ENCODE measurements at places on chromosomes 3 and 15. TPM values are rescaled to one million over a fixed set of nuclear protein-coding genes. Genes with fewer than 3 reads are reported as not detected.

The TEX55 gene
- not detected for polyA plus RNA-seq

DNA sequence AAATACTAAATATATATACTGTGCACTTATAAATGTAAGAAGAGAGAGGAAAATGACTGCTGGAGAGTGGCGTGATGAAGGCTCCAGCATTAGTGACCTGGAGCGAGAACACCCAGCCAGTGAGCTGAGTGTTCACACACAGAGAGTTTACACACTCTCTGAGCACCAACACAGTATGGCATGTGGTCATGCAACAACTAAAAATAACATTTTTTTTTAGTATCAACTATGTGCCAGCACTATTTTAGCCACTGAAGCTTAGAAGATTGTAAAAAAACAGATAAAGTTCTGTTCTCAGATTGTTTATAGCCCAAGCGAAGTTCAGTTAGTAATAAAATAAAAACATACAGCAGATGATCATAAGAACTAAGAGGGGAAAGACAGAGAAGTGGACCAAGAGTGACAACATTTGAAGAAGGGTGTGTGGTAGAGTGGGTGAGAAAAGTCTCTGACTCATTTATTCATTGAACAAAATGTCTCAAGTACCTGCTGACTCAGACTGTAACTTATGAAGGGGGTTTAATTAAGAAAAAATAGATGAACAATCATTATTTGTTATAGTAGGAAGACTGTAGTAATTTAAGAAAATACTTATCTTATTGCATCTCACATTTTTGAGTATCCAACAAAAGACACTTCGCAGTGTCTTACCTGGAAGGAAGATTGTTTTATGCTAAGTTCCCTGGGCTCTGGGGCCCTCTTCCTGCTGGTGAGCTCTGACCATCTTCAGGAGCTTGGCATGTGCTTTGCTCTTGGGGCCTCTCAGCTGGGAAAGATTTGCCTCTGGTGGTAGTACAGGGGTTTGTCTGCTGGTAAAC, 43.8 kb downstream of the GAP43 start:
- DNase-seq, result no peak

The CLEC3B gene
- polyA plus RNA-seq, result 35.7 TPM

DNA sequence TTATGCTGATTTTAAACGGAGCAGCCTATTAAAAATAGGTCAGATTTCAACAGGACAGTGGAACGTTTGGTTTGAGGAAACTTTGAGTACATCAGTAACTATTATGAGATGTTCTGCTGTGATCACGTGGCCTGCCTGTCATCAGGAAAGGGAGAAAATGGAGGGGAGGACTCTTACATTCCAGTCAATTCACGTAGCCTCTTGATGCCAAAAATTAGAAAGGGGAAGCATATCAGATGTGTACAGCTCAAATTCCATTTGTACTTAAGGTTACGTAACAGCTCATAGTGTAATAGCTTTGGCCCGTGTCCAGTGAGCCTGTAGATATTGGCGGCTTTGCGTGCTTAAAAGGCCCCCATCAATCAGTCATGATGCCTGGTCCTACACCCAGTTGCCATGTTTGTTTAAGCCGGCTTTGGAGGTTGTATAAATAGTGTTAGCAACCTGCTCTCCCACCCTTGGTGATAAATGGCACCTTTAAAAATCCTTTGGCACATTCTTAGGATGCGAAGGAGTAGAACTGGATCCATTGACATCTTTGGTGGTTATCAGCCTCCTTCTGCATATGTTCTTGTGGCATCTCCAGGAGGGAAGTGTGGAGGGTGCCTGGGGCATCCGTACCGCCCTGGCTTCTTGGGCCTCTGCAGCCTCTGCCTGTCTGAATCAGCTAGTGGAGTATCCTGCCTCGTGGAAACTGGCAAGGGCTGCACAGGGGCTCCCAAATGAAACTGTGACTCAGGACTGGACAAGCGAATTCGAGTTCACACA, 163.9 kb downstream of the THSD4 start:
- peak; percentile 88 for DNase-seq

The CPLX3 gene
- not detected for polyA plus RNA-seq

DNA sequence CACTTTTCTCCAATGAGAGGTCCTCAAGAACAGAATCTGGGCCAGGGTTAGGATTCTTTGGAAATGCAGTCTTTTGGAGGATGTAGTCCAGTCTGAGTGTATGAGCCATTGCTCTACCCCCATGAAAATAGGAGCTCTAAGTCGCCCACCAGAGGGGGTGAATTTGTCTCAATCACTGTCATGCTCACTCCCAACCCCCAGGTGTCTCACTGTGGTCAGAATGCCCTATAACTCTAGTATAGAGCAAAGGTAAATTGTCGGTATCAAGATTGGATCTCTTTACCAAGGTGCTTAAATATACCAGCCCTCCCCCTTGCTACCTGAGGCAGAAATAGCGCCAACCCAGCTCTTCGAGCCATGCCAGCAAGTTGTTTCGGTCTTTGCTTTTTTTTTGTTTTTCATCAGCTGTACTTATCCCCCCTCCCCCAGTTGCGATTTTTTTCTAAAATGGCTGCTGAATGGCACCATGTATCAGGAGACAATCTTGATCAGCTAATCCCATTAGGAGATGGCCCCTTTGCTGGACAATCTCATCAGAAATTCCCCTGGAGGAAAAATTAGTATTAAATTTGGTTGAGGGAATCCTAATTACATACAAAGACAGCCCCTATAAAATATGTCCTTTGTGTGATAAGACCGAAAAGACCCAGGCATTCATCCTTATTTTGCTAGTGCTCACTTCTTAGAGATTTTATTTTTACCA, 130.7 kb downstream of the EBLN2 start:
- no peak for DNase-seq

The ZPLD1 gene
- 0.22 TPM for polyA plus RNA-seq

- no peak for DNase-seq
Measured at GRCh38 chr15:67691450-67691849, 133.9 kb upstream of the SKOR1 start.

DNA sequence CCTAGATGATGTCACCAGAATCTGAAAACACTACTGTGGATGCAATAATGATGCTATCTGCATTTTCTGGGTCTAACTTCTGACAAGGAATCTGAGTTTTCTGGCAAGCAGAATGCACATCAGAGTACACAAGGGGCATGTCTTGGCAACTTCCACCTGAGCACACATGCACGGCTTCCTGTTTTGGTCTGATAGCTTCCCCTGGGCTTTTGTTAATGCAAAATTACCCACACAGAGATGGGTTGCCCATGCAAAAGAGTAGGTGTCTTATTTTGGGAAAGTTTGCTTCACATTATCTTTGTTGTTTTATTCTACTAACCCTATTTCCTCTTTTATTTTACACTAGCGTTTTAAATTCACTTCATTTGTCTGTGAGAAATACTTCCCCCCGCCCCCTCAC, 74.2 kb upstream of the SATB1 start:
- no peak for DNase-seq

DNA sequence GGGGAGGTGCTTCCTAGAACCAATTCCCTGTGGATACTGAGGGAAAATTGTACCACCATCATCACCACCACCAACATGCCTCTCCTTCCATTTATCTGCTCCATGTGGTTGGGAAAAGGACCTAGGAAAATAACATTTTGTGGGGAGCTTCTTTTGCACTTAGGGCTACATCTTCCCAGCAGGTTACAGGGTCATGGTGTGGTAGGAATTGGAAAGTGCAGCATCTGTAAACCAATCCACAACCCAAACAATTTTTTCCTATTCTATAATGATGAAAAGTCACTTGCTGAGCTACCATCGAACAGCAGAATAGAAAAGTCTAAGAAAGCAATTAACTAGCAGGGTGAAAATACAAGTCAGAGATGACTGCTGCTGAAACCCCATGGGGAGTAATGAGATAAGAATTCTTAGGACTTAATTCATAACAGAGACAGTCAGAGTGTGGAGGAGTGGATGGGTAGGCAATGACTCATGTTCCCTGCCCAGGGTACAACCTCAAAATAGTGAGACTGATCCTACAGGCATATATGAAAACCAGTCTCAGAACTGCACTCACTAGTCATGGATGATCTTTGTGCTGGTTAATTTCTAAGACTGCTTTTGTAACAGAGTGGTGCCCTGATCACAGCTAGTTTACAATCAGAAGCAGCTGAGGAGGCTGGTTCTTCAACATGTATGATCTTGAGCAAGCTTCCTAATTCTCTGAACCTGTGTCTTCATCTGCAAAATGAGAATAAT, 38.1 kb upstream of the LEKR1 start:
- no peak for DNase-seq

The NUSAP1 gene
- polyA plus RNA-seq, result 39.4 TPM

The ANKUB1 gene
- 0.12 TPM for polyA plus RNA-seq

The PAQR5 gene
- polyA plus RNA-seq, result 3.4 TPM

The RTP4 gene
- polyA plus RNA-seq, result 15.8 TPM

The FANCD2OS gene
- not detected for polyA plus RNA-seq

The TMCO5A gene
- not detected for polyA plus RNA-seq

GRCh38 chr3:153539263-153539662, 377.2 kb downstream of the RAP2B start:
- no peak for DNase-seq

The LRRC31 gene
- polyA plus RNA-seq, result 11.4 TPM

DNA sequence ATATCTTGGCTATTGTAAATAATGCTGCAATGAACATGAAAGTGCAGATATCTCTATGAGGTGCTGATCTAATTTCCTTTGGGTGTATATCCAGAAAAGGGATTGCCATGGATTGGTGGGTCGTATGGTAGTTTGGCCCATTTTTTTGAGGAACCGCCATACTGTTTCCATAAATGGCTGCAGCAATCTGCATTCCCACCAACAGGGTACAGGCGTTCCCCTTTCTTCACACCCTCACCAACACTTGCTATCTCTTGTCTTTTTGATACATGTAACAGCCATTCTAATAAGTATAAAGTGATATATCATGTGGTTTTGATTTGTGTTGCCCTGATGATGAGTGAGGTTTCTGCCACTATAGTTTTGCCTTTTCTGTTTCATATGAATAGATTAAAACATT, 146.7 kb downstream of the NR2F2 start:
- DNase-seq, result no peak

DNA sequence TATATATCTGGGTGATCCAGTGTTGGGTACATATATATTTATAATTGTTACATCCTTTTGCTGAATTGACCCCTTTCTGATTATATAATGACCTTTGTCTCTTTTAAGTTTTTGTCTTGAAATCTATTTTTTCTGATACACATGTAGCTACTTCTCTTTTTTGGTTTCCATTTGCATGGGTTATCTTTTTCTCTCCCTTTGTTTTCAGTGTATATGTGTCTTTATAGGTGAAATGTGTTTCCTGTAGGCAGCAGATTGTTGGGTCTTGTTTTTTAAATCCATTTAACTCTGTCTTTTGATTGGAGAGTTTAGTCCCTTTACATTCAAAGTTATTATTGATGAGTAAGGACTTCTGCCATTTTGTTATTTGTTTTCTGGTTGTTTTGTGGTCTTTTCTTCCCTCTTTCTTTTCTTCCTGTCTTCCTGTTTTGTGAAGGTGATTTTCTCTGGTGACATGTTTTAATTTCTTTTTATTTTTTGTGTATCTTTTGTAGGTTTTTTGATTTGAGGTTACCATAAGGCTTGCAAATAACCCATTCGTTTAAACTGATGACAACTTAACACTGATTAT, 56.8 kb downstream of the STARD9 start:
- DNase-seq, result no peak

The ZNF501 gene
- 6.1 TPM for polyA plus RNA-seq

The ZBED2 gene
- 1.0 TPM for polyA plus RNA-seq

GRCh38 chr15:67880651-67881182, 40.9 kb upstream of the RNU6-1 start:
- DNase-seq, result no peak

DNA sequence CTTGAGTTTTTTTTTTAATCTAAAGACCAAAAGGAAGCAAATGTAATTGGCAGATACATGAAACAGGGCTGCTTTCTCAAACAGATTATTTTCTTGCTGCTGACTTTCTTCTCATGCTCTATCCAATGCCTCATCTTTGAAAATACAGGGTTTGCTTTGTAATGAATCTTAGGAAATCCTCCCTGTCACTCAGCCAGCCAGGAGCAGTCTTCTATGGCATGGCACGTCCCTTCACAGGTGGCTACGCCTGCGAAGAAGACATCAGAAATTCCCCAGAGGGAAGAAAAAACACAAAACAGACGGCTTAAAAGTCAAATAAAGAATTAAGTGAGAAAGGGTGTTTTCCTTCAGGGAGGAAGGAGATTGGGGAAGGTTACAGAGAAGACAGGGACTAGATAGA, 242.5 kb downstream of the IGSF11 start:
- no peak for DNase-seq

DNA sequence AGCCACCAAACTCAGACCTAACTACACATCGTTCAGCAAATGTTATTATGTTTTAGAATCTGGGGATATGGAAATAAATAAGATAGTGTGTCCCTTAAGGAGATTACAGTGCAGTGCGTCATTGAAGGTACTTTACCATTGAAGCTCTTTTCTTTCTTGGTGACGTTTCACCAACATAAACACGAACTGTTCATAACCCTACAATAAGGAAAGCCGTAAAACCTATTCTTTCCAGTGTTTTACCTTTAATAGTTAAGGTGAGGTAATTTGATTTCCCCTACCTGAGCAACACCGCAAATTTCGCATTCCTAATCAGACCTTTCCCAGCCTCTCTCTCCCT, 826 bp downstream of the CCDC66 start:
- DNase-seq, result peak; percentile 72

DNA sequence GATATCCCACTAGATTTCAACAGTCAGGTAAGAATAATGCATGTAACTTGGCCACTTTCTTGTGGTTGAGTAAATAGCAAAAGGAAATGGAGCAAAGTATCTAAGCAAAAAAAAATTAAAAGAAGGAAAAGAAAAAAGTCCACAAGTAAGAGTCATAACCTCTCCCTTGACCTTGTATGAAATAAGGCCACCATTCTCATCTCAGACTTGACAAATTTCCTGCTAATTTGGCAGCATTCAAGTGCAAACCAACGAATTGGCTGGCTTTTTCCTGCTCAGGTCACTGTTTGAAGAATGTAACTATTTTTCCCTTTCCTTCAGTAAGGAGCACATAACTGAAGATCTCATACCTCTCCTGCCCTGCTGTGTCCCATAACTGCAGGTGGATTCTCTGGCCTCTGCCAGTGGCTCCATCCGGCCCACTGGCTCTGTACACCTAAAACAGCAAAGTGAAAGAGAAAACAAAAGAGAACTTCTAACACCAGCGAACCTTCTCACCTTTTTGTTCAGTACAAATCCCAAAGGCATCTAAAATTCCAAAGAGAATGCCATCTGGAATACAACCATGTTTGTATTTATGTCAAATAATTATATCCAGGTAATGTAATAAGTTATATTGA, 33.4 kb upstream of the RSL24D1 start:
- no peak for DNase-seq

The DAZL gene
- not detected for polyA plus RNA-seq
